Thoracic aorta (tissue), 2 donors: ENCODE measurements at places on chromosomes 6 and 20. TPM values are rescaled to one million over a fixed set of nuclear protein-coding genes. Genes with fewer than 3 reads are reported as not detected.

DNA sequence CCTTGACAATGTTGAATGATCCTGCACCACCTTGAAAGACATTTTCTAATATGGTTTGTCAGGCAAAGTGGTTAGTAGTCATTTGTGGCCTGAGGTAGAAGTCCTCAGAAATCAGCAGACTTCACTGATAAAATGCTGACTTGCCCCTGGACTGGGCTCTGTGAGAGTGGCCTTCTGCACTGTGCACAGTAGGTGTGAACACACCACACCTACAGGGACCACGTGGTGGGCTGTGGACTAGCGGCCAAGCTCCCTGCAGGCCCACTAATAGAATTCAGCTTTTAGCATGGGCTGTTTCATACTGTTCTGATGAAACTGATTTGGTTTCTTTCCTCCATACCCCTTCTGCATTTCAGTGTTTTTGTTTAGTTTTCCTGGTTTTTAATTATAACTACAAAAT lies 7.3 kb downstream of the BPHL start:
- H3K27me3 ChIP-seq = no peaks in the 10 kb centered on the region
- H3K4me1 ChIP-seq = no peaks in the 10 kb centered on the region
- H3K36me3 ChIP-seq = peaks cover 7% of the 10 kb centered on the region
- H3K27ac ChIP-seq = no peak overlapping the region
- no peak overlapping the region for H3K4me3 ChIP-seq

The TGM2 gene
- 755 TPM for total RNA-seq

- no peaks in the 10 kb centered on the region for H3K4me1 ChIP-seq
- H3K27ac ChIP-seq = no peak overlapping the region
- no peaks in the 10 kb centered on the region for H3K27me3 ChIP-seq
- H3K4me3 ChIP-seq = no peak overlapping the region
- DNase-seq = no peak
Measured at GRCh38 chr6:63447134-63447533, 125.1 kb upstream of the LOC128125822 start.

- no peak overlapping the region for H3K27ac ChIP-seq
- no peaks in the 10 kb centered on the region for H3K36me3 ChIP-seq
- H3K27me3 ChIP-seq = no peaks in the 10 kb centered on the region
- H3K4me1 ChIP-seq = no peaks in the 10 kb centered on the region
Measured at GRCh38 chr6:134678436-134678889, 271.4 kb downstream of the ALDH8A1 start.

The HSPA12B gene
- 6.5 TPM for total RNA-seq

The AIF1 gene
- total RNA-seq = 39.6 TPM

The ENPP1 gene
- total RNA-seq = 27.8 TPM

GRCh38 chr6:55174211-55175026 lies at the start of gene HCRTR2:
Gene HCRTR2, plus strand, starts transcription at chr6:55174515. Its CDS starts 73 bp downstream, at chr6:55174588.
- H3K4me3 ChIP-seq = peak within 1 kb of the TSS; percentile 38
- no peaks in the 10 kb centered on the region for H3K4me1 ChIP-seq
- no peak within 1 kb of the TSS for H3K27ac ChIP-seq
- H3K36me3 ChIP-seq = no peaks in the 10 kb centered on the region
- no peak for DNase-seq

DNA sequence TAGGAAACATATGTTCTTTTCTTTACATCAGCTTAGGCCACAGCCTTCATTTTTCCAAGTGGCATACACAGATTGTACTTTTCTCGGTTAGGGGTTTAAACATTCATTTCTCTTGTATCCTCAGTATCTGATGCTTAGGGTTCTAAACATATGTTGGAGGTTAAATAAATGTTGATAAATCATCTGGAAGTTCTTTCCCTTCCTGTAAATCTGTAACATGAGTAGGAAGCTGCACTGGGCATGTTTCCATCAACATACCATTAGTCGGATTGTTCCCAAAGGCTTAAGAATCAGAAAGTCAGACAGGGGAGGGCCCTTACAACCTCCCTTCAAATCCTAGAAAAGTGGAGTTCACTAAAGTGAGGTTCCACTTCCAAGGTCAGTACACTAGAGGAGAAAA lies 54.8 kb upstream of the BCLAF1 start:
- H3K27me3 ChIP-seq = no peaks in the 10 kb centered on the region
- H3K4me3 ChIP-seq = no peak overlapping the region
- no peak overlapping the region for H3K27ac ChIP-seq
- H3K4me1 ChIP-seq = no peaks in the 10 kb centered on the region
- no peaks in the 10 kb centered on the region for H3K36me3 ChIP-seq

DNA sequence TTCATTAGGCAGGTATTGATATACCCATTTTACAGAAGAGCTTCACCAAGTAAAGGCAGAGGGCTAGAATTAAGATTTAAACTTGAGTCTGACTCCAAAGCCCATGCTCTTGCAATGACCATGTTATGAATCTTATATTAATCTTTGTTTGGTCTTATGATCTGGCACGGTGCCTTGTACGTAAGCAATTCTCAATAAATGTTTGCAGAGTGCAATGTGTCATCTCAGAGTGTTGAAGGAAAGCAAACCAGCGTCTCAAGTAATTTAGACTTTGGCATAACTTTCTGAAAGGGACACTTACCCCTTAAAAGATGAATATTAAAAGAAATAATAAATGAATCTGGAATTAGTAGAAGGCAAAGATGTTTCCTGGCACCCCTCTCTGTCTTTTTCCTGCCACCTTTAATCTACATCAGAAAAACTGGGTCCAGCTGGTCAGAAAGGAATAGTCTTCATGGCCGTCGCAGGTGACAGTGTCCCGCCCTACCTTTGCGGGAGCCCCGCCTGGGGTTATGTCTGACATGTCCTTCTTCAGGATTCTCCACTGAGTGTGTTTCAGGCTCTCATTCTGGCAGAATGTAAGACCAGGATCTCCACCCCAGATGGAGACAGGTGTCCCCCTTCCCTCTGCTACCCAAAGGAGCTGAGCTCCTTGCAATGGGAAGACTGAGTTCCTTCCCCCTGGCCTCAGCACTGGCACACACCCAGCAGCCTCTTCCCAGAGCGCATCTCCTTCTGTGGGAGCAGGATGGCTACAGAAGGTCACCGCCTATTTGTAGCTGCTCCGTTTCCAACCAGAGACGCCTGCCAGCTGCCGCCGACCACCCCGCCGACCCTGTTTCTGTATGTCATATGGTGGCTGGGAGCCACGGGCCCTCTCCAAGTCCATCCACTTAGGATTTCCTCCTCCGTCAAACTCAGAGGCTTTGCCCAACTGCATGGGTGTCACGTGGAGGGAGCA lies 266.3 kb upstream of the ECI2 start:
- no peak for DNase-seq
- no peaks in the 10 kb centered on the region for H3K27me3 ChIP-seq
- peaks cover 30% of the 10 kb centered on the region for H3K4me1 ChIP-seq
- no peak overlapping the region for H3K4me3 ChIP-seq
- H3K36me3 ChIP-seq = no peaks in the 10 kb centered on the region

- H3K4me3 ChIP-seq = no peak overlapping the region
- H3K27me3 ChIP-seq = no peaks in the 10 kb centered on the region
- DNase-seq = no peak
- peaks cover 4% of the 10 kb centered on the region for H3K36me3 ChIP-seq
- no peak overlapping the region for H3K27ac ChIP-seq
Measured at GRCh38 chr6:108071736-108072276, 2.7 kb downstream of the OSTM1 start.

DNA sequence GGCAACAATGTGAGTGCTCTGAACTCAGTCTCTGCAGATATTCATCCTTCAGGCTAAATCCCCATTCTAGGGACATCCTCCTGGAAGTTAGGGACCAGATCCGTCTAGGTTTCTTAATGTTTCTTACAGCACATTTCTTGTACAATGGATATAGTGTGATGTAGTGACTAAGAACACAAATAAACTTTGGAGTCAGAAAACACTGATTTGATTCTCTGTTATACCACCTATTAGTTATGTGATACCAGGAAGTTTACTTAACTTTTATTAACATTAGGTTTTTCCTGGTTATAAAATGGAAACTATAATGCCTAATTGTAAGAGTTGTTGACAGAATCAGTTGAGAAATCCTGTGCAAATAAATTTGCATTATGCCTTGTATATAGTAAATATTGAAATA lies 57.6 kb upstream of the KCNQ5 start:
- no peaks in the 10 kb centered on the region for H3K4me1 ChIP-seq
- DNase-seq = no peak
- no peaks in the 10 kb centered on the region for H3K36me3 ChIP-seq
- no peaks in the 10 kb centered on the region for H3K27me3 ChIP-seq
- H3K4me3 ChIP-seq = no peak overlapping the region
- no peak overlapping the region for H3K27ac ChIP-seq

DNA sequence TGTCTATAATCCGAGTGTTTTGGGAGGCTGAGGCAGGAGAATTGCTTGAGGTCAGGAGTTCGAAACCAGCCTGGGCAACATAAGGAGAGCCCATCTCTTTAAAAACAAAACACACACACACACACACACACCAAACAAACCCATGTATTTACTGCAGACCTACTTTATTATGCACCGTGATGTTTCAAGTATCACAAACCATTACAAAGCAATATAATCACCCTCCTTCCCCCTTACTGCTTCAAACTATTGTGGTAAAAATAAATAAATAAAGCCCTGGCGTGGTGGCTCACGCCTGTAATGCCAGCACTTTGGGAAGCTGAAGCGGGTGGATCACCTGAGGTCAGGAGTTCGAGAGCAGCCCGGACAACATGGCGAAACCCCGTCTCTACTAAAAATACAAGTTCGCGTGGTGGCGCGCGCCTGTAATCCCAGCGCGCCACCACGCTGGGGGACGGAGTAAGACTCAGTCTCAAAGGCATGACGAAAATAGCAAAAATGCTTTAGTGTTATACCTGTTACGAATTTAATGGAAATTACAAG lies 1.5 kb downstream of the TBCC start:
- peak overlapping the region; percentile 99 for H3K4me3 ChIP-seq
- peaks cover 11% of the 10 kb centered on the region for H3K4me1 ChIP-seq
- DNase-seq = no peak
- H3K27me3 ChIP-seq = no peaks in the 10 kb centered on the region
- H3K27ac ChIP-seq = no peak overlapping the region
